Activated T-cell treated with anti-CD3 and anti-CD28 coated beads, Interleukin-2, amount 50 U/mL, for 48 hours (primary cell): ENCODE measurements at places on chromosomes 5 and 9.

DNA sequence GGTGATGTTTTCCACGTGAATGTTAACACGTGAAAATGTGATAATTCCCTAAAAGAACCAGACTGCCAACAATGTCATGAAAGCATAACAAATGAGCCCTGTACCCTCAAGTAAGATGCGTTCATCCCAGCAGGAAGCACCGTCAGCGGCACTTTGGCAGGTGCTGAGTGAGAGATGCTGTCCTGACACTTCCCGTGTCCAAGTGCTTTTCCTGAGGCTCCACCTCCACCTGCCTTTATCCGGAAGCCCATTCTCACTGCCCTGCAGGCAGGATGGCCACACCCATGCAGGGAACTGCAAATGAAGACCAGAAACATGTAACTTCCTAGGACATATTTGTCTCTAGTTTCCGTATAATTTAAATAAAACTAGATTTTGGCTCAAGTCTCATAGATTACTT, 238.0 kb upstream of the IRX2 start:
- no peak for DNase-seq

GRCh38 chr5:26601563-26601962, 436.8 kb downstream of the CDH9 start:
- DNase-seq = no peak

DNA sequence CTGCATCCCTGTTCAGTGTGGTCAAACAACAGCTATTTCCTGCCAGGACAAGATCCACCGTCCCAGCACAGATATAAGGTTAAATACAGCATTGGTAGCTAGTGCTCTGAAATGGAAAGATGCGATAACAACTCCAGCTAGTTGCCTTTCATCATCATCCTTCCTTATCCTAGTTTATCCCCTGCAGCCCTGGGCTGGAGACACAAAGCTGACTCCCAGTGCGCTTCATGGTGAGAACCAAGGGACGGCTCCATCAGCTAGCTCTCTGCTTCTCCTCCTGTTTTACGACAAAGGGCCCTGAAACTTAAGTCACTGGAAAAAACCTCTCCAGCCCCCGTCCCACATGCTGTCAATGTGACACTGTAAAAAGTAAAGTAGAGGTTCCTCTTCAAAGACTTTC, 37.9 kb downstream of the CDC14B start:
- no peak for DNase-seq

DNA sequence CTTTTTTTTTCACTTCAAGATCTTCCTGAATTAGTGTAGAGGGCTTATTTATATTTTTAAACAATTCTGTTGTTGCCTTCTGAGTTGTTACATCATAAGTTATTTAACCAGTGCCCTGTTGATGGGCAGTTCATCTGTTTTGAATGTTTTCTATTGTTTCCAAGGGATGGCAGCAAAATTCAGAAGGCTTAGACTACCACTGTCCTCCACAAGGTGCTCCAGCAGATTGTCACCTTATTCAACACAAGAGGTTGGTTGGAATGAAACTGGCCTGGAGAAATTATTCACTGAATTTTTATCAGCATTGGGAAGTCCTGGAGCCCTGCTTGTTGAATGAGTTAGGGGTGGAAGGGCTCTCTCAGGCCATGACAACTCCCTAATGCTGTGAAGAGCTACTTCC, 1.3 kb upstream of the KLHL9 start:
- DNase-seq = no peak

DNA sequence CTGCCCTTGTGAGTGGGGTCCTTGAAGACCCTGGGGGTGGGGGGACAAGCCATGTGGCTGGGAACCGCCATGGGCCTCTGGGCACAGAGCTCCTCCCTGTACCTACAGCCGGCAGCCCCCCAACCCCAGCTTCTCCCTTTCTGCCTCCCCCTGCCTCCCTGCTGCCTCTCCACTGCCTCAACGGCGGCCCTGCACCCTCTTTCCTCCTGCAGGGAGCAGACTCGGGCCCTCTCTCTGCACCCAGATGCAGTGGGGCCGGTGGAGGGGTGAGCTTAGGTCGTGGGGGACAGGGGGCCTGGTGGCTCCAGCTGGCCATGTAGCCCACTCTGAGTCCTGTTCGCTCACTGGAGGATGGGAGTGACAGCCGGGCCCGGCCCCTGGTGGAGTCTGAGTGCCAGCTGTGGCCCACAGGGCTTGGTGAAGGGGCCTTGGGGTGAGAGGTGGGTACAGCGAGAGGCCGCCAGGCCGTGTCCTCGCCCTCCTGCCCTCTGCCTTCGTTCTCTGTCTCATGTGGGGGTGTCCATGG, 139.3 kb upstream of the COL5A1 start:
- no peak for DNase-seq

DNA sequence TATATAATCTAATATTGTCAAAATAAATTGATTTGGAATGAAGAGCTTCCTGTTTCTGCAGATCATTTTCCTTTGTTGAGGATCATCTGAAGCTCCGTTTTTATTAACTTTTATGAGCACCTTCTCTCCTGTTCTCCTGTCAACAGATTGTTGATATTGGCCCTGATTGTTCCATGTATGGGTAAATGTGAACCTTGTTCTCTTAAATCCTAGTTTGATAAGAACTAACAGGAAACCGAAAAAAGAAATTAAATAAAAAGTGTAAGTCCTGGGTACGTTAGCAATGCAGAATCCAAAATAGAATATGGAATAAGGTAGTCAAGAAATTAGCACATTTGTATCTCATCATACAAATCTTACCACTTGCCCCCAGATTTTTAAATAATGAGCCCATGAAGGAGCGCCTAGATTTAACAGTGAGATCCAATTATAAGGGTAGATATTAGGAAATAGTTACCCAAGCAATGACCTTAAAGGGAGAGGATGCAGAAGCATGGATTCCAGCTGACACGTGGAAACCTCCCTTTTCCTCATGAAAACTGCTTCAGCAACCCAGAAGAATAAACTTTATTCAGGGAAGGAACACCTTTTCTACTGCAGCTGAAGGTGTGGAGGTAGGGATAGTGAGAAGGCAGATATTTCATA, 80.8 kb upstream of the PIK3R1 start:
- DNase-seq = no peak

DNA sequence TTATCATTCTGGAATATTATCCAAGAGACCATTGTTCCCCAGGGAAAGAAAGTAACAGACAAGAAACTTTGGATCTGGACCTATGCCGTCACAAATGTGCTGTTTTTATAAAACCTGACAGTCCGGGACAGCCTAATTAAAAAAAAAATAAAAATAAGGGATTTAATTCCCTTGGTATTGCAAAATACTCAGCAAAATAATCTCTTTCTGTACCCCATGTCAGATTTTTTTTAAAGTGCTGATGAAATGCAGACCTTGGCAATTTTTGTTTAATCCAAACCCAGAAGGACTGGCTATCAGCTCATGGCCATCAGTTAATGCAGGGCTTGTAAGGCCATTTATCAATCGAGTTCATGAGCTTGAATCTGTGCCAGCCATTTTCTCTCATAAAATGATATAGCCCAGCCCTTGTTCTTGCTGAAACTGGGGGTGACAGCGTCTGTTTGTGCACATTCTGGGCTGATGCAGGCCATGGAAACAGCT, 162.7 kb upstream of the S1PR3 start:
- no peak for DNase-seq

- DNase-seq = no peak
Observed at GRCh38 chr5:78805474-78806124, 157.0 kb upstream of the LHFPL2 start.

DNA sequence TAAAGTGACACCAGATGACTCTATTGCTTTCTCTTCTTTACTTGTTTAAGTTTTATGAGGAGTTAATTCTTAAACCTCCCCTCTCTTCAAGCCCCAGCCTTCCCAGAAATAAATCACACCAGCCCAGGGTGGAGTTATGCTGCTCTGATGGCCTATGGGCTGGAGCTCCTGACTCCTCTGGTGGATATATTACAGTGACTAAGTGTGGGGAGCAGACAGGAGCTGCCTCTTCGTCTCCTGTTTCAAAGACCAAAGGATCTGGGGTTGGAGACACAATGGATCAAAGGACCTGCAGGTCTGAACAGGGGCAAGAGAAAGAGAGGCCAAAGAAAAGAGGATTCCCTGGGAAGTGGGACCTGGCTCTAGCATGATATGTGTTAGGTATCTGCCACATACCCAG, 312.0 kb upstream of the MSX2 start:
- no peak for DNase-seq

GRCh38 chr9:135135171-135135928, 47.9 kb downstream of the OLFM1 start:
- DNase-seq = no peak

DNA sequence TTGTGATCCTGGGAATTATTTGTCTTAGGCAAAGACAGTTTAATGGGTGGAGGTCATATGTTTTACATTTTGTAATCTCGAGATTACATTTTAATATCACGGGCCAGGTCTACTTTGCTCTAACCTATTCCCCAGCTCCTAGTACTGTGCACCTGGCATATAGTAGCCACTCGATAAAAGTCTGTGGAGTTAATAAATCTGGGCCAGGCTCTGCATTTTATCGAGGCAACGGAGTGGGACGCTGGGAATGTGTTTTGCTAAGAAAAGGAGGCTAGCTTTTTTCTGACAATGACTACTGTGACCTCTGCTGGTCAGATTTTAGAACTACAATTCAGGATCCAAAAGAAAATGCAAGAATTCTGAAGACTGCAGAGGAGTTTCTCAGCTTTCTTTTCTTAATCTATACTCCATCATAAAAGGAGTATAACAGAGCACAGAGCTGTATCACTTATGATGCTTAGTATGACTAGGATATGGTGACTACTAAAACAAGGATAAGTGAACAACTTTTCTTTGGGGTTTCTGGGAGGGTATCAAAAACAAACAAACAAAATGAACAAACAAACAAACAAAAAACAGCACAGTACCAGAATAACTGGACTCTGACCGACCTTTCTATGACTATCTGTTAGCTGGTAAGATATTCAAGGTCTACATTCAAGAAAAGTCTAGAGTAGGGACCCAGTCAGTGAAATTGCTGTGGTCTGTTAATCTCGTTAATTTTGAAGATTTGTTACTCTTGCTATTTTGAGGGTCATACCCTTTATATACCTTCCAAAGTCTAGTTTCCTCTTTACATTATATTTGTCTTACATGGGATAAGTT, 46.1 kb upstream of the CER1 start:
- no peak for DNase-seq

DNA sequence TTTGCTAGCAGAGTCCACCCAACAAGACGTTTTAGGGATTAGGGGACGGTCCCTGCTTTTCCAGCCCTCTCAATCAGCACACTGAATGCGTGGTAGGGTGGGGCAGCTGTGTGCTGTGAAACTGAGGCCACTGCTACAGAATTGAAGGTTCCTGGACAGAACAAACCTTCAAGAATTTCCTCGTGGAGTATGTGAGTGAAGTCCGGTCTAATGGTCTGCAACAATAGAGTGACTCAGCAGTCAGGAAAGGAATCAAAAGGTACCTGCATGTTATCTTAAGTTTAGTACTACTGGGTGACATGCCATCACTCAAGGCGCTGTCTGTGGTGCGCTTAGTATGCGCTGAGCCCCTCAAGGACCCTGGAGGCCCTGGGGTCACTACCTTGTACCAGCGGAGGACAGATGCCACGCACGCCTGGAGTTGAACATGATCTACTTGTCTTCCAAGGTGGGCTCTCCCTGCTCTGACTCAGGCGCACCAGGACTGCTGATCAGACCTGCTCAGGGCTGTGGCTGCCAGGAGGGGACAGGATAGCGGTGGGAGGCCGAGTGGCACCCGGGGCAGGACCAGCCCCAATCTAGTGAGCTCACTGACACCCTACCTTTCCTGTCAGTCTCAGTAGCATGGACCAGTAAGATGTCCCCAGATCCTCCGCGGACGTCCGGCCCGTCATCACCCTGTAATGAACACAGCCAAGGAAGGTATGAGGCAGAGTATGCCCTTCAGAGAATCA, 50.5 kb downstream of the PRRT1B start:
- DNase-seq = no peak

GRCh38 chr5:94551858-94552257, 66.5 kb downstream of the KIAA0825 start:
- no peak for DNase-seq

- DNase-seq = peak; percentile 29
Observed at GRCh38 chr9:135480071-135480939, 723 bp downstream of the PPP1R26 start.

- DNase-seq = no peak
Observed at GRCh38 chr5:43702815-43703214, 99.8 kb downstream of the NNT start.

DNA sequence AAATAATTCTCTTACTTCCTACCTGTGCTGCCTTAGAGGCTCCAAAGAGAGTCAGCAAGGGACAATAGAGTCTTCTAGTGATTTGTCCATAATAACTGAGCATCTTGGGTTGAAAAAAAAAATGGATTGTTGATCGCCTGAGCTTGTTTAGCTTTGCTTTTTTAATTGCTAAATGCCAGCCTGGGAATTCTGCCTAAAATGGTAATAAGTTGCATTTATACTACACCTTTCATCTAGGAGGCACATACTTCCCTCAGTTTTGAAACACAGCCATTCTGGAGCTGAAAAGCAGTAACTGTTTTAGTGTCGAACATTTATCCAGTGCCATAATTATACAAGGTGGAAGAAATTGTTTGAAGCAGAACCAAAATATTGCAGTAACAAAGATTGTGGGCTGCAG, 421.3 kb downstream of the CAAP1 start:
- no peak for DNase-seq

DNA sequence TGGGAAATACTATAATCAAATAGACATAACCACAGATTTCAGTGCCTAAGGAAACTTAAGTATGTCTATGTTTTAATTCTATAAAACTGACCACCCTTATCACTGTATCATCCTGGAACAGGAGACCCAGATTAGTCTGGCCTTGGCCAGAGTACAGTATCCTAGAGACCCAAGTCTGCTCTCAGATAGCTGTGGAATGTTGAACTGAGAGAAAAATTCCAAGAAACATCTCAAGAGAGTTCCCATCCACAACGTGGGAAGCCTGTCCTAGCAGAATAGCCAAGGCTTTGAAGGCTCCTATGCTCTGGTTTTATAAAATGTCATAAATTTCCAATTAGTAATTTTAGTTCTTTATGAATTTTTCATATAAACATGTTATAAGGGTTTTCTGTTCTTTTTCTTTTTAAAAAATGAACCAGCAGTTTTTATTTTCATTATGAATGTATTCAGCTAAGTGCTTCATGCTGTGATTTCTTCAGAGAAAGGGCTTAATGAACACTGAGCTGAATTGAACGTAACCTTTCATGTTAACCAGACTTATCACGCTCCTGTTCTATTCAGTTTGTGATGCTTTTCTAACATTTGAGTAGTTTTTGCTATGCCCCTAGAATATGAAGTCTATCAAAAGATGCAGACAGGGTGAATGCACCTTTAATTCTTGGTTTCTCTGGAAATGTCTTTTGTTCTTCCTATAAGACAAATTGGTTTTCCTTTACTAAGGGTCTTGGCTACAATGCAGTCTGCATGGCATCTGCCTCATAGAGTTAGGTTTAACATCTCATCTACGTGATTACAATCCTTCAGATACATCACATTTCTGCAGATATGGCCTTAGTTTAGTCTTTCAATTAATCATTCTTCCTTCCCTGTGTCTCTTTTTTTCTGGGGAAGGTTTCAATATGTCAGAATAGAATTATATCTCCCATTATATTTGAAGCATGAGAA, 230.8 kb downstream of the CYLC2 start:
- DNase-seq = no peak

- DNase-seq = no peak
Observed at GRCh38 chr5:157370967-157371366, 89.0 kb upstream of the NIPAL4 start.
